NCI-H526 treated with DMSO at 0.1 percent for 48 hours (cell line): ENCODE measurements at places on chromosomes 1 and 21.

DNA sequence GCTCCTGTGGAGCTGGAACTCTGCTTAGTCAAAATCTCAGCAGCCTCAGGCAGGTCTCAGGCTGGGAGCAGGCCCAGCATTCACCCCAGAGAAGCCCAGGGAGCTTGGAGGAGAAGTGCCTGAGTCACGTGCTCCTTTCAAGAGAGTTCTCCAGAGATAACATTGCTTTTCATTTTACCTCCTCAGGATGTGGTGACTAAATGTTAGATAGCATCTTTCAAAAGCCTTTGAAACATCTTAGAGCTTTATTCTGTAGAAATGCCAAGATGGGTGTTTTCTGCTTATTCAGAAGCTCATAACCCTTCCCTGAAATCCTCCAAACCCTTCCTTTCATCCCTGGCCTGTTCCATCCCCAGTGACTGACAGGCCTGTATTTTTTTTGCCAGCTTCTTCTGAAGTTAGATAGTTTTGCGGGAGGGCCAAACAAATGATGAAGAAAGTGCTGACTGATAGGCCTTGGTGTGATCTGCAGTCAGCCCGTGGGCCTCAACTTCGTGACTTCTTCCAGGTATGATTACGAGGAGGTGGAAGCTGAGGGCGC, 58.0 kb downstream of the PGM1 start:
- no peak for DNase-seq

- no peak for DNase-seq
Observed at GRCh38 chr1:18712252-18712600, 81.6 kb downstream of the PAX7 start.

GRCh38 chr21:44897326-44898010, 23.2 kb downstream of the ITGB2 start:
- DNase-seq: no peak

GRCh38 chr1:39094685-39095084, 68.5 kb downstream of the NDUFS5 start:
- DNase-seq: no peak

DNA sequence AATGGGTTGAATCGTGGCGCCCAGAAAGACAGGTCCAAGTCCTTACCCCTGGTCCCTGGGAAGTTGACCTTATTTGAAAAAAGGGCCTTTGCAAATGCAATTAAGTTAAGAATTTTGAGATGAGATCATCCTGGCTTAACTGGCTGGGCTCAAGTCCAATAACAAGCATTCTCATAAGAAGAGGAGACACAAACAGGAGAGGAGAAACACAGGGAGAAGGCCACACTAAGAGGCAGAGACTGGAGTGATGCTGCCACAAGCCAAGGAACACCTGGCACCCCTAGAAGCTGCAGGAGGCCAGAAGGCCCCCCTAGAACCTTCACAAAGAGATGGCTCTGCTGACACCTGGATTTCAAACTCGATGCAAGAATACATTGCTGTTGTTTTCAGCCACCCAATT, 44.6 kb downstream of the PDPN start:
- no peak for DNase-seq

DNA sequence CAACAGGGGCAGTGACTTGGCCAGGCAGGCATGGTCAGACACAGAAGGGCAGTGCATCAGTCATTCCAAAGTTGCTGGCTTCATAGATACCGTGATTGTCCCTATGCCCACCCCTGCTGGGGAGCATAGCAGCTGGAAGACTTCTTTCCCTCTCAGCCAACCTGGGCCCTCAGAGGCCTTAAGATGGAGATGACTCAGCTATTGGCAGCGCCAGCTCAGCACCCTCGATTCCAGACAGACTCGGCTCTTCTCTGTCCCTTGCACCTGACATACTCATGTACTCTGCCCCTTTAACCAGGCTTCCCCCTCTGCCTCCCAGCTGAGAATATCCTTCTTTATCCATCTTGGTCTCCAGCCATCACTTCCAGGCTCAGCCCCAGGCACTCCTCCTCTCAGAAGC, 16.8 kb downstream of the SLAMF8 start:
- no peak for DNase-seq

DNA sequence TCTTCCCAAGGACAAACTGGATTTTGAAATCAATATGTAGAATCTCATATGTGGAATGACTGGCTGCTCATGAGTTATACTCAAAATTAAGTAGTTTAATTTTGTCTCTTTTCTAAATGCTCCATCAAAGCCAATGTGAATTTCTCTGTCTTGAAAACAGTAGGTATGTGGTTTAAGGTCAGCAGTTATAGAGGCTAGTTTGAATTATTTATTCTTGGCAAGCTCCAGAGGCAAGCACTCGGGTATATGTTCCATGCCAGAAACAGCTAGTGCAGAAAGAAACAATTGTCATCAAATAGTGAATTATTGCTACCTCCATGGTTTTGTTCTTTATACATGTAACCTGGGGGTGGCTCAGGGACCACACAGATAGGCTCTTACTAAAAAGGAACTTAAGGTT, 63.5 kb downstream of the LRIG2 start:
- no peak for DNase-seq

DNA sequence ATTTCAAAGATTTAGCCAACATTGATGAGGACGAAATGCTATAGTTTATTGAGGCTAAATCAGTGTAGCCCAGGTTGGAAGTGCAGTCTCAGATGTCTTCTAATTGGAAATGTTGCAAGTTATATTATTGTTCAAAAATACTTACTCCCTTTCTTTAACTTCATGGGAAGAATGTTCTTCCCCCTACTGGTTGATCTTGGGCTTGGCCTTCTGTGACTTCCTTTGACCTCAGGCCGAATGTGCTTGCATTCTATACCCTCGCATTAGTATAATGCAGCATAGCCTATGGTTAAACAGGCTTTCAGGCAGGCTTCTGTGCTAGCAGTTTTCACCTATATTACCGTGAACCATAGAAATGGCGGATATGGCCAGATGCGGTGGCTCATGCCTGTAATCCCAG, 77.3 kb downstream of the RPE65 start:
- no peak for DNase-seq

DNA sequence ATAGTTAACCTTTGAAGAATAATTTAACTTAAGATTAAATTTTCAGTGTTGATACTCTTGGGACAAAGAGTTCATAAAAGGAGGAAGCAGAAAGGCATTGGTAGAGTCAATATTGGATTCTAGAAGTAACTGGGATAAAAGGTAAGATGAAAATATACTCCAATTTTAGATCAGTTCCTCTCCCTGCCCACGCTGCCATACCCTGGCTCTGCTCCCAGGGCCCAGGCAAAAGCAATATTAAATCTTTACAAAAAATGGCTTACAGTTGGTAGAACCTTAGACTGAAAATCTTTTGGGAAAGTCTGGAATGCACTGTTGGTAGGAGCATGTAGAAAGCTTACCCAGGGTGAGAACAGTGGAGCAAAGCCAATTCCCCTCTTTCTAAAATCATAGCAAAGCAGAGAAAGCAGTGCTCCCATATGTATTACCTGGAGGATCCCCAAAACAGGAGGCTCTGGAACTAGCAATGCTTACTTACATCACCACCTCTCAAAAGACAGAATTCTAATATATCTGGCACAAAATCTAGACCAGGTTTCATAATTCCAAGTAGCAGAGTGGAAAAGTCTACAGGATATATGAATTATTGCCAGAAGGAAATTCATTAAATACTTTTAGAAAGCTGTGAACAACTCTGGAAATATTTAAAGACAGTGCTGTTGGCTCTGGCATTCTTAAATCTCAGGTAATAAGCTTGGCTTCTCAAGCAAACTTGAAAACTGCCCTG, 24.5 kb downstream of the KIAA0319L start:
- no peak for DNase-seq

DNA sequence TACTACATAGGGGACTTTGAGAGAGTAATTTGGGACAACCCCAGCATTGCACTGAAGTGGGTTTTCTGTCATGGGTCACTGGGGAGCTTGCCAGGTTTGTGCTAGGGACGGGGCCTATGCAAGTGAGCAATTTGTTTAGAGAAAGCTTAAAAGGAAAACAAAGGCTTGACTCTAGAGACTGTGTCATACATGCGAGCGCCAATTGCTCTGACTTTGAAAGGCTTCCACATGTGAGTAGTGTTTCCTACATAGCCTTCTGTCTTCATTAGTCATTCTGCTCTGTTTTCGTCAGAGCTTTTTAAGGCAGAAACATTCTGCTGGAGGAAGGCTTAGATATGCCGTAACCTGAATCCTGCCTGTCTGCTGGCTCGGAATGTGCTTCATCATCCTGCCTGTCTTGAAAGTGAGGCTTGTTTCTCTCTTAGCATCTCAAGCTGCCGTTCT, 28.4 kb downstream of the TRIM45 start:
- DNase-seq: no peak

- no peak for DNase-seq
Observed at GRCh38 chr1:78759881-78760280, 110.2 kb downstream of the IFI44 start.

DNA sequence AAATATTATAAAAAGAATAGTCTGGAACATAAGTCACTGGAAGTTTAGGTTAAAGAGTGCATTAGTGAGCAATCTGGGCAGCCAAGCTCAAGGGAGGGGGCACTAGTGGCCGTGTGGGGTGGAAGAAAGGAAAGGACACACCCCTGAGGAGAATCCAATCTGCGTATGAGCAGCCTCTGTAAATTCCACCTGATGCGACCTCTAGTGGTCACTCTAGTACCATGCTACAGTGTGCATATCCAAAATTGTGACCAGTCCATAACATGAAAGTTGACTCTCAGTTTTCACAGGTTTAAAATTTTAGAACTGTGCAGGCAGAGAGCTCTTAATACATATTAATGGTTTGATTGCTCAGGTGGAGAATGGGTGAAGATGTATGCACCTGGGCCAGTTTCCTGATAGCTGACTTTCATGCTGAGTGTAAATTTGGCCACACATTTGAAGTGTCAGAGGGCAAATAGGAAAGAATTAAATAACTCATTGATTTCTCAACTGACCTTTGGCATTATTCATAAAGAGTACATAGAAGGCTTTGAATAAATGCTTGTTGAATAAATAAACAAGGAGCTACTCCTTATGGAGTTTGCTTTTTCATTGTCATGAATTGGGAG, 105.9 kb upstream of the C21orf91 start:
- DNase-seq: peak; percentile 36

GRCh38 chr1:38858833-38859560, 575 bp downstream of the RRAGC start:
- peak; percentile 30 for DNase-seq

DNA sequence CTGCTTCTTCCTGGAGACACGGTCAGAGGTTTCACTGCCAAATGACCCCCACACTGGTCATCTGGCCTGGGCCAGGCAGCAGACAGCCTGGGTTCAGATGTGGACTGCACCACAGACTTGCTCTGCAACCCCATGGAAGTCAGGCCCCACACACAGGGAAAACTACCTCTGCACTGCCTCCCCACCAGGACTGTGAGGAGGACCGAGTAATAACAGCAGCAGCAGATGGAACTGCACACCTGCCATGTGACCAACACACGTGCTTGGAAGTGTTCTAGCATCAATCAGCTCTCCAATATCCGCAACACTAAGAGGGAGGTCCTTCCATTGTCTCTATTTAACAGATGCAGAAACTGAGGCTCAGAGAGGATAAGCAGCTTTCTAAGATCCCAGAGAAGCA, 51.4 kb downstream of the SLC9A1 start:
- DNase-seq: no peak

GRCh38 chr21:16124378-16125138, 394.8 kb downstream of the USP25 start:
- no peak for DNase-seq

GRCh38 chr1:201902198-201902597, 13.5 kb downstream of the SHISA4 start:
- no peak for DNase-seq
